Occipital lobe (tissue), 3 donors: ENCODE measurements at places on chromosomes 5 and 9. TPM values are rescaled to one million over a fixed set of nuclear protein-coding genes. Genes with fewer than 3 reads are reported as not detected.

DNA sequence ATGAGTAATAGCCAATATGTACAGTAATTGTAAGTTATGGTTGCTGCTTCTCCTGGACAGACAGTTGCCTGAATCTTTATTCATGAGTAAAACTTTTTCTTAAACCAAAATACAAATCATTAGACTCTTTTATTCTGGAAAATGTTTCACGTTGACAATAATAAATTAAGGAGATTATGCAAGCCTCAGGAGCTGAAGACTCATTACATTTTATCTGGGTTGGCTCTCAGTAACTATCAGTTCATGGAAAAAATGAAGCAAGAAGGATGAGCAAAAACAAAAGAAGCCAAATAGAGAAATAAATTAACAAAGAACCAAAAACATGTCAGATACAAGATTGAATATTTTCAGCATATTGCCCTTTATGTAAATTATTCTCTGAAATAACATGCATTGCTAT is 88.9 kb upstream of the PRR16 start:
- no peak for DNase-seq

GRCh38 chr9:16866587-16866986 is 3.9 kb downstream of the BNC2 start:
- no peak for DNase-seq

DNA sequence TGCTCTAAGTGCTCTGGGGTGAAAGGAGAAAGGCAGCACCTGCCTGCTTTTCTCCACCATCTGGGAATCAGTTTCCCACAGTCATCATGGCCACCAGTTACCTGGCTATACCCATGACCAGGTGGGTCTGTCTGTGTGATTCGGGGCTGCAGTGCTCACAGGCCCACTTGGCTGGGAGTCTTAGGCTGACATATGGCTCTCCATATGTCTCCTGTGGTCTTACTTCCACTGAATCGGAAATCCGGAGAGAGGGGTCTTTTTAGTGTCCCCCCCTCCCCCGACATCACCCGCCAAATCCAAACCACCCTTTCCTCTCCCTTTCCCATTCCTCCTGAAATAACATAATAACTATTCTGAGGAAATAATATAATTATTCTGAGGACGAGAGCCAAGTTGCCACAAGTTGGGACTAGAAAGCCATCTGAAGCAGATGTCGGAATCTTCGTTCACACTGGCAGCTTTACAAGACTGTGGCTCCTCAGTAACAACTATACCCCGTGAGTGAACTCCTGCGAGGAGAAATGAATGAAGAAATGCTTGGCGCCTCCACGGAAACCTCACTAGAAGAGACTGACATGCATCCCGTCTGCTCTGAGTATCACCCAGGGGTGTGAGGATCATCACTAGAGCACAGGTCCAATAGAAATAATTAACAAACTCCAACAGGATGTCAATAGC is 143.4 kb downstream of the MYO10 start:
- no peak for DNase-seq

DNA sequence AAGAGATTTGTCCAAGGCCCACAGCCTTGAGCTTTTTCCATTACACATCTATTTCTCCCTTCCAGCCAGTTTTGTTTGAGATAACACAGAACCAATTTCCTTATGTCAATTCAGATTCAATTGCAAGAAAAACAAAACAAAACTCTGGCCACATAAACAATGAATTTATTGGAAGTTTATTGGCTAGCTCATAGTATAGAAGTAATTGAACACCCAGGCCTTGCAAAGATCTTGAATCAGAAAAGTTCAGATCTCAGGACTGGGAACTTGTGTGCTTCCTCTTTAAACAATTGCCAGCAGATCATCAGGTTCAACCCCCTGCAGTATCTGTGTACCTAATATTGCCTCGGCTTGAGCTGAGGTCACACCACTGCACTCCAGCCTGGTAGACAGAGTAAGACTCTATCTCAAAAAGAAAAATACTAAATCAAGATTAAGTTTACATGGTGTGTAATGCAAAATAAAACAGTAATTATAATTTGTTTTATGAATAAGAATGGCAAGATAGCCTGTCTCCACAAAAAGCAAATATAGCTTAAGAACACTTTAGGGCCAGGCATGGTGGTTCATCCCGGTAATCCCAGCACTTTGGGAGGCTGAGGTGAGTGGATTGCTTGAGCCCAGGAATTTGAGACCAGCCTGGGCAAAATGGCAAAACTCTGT is 4.1 kb upstream of the ZCCHC10 start:
- no peak for DNase-seq

- no peak for DNase-seq
Observed at GRCh38 chr9:80796632-80797031, 892.7 kb downstream of the TLE1 start.

DNA sequence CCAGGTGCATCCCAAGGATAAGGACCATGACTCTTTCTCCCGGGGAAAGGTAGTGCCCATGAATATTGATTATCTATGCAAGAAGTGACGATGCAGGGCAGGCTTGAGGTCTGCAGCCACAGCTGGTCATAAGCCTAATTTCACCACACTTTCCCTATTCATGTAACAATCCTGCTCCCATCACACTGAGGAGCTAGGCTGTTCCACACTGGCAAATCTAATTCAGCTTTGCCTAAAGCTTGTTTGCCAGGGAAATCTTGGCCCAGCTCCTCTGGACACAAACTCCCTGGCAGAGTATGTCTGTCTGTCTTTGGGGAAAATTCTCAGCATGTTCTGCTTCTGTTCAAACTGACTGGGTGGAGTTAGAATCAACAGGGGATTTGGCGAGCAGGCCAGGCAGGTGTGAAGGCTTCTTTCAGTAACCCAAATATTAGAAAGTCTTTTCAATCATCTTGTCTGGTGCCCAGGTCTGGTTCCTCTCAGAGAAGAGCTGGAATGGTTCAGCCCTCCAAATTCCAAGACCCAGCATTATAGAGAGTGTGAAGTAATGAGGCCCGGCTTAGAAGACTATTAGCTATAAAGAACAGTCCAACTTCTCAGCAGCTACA is 88.5 kb upstream of the SPDL1 start:
- DNase-seq, result no peak

Gene CCNI2
- total RNA-seq, result 0.16 TPM

Gene GLDC
- total RNA-seq, result 10.0 TPM

Gene MTX3
- total RNA-seq, result 21.8 TPM
